Activated CD8-positive, alpha-beta memory T cell treated with anti-CD3 and anti-CD28 coated beads for 4 hours (primary cell): ENCODE measurements at places on chromosomes 16 and 17.

DNA sequence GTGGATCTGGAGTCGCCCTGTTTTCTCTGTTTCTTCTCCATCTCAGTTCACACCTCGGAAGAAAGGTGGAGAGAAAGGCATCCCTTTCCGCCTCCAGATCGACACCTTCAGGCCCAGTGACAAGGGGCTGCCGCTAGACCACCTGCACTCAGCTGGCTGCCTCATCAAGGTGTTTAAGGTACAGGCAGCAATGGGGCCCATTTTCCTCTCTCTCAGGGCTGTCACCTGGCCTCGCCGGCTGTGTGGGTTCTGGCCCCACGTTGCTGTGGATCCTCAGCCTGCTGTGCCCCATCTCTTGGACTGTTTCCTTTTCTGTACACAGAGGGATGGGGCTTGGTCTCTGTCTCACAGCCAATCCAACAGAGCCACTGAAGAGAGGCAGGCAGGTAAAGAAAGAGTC lies 17.4 kb upstream of the STAC2 start:
- DNase-seq, result no peak

GRCh38 chr17:79799538-79800324 lies 2.9 kb upstream of the CBX8 start:
- DNase-seq, result no peak

DNA sequence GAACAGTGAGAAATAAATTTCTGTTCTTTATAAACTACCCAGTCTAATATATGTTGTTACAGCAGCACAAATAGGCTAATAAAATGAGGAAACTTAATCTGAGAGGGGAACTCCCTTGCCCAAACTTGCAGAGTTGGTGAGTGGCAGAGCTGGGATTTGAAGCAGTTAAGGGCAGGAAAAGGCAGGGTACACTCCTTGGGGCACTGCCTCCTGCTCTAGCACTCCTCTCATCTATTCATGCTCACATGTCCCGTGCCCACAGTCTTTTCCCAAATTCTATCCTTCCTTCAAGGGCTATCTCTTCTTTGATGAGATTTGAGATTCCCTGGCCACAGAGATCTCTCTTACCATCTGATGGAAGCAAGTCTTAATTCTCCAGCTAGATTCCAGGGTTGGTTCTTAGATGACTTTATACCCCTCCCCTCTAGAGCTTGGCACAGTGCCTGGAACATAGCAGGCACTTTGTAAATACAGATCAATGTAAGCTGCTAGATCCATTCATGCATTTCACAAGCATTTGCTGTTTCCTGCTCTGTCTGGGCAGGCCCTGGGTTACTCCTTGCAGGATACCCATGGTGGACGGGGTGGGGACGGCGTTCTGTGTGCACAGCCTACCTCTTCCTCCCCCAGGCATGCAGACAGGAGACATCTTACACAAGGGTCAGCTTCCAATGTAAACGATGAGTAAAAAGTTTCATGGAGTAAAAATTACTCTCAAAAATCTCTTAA lies 39.2 kb upstream of the ABCC12 start:
- DNase-seq, result no peak

DNA sequence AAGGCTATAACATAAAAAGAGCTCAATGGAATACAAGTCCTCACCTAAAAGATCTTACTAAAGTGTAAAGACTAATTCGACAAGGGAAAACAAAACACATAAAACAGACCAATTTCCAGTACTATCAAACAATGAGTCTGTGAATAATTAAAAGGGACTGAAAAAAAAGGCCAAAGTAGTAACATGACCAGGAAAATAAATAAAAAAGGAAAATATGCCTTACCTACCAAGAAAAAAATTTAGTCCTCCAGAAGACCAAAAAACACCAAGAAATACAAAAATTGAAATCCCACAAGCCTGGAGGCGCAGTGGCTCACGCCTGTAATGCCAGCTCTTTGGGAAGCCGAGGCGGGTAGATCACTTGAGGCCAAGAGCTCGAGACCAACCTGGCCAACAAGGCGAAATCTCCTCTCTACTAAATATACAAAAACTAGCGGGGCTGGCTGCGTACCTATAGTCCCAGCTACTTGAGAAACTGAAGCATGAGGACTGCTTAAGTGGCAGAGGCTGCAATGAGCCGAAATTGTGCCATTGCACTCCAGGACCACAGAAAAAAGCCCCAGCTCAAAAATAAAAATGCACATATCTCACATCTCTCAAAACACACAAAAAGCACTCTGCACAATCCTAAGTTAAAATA lies 60.8 kb downstream of the TEX14 start:
- no peak for DNase-seq

GRCh38 chr17:33777674-33778073 lies 477.4 kb upstream of the CCL2 start:
- DNase-seq, result no peak

DNA sequence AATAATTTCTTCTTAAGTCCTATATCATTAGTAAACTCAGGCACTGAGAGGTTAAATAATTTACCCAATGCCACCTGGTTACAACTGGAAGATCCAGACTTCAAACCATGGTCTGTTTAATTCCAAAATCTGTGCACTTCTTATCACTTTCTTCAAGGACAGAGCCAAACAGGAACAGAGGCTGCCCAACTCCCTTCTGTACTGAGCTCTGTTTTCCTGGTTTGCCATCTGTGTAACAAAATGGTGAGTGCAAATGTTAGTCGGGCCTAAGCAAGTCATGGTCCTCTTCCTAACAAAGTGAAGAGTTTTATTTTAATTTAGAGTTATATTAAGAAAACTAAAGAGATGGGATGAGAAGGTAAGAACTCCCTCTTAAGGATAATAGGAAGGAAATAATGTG lies 80.6 kb upstream of the CCL2 start:
- DNase-seq, result no peak

GRCh38 chr16:12971241-12971640 lies 69.8 kb downstream of the SHISA9 start:
- DNase-seq, result no peak

DNA sequence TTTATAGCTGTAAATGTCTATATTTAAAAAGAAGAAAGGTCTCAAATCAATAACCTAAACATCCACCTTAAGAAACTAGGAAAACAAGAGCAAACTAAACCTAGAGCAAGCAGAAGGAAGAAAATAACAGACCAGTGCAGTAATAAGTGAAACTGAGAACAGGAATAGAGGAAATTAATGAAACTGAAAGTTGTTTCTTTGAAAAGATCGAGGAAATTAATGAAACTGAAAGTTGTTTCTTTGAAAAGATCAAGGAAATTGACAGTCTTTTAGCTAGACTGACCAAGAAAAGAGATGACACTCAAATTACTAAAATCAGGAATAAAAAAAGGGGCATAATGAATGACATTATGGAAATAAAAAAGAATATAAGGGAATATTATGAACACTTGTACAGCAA lies 46.4 kb downstream of the SLFN5 start:
- no peak for DNase-seq

GRCh38 chr16:66477028-66477515 lies 50.0 kb downstream of the BEAN1 start:
- no peak for DNase-seq

- DNase-seq, result no peak
Observed at GRCh38 chr17:50834429-50835300, 721 bp upstream of the WFIKKN2 start.

DNA sequence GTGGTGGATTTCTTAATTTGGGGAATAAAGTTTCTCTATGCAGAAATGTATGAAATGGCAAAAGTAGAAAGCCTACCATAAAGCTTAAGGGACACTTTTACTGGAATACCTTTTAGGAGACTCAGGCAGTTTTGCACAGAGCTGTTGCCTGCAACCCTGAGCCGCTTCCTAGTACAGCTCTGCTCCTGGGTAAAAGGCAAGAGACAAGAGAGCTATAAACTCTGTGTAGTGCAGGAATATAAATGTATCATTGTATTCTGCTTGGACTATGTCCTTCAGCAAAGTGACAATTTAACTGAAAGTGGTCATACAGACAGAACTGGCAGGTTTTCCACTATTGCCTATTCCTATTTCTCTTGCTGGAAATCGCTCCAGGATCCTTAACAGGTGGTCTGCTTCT lies 65.3 kb upstream of the MYOCD start:
- no peak for DNase-seq

GRCh38 chr17:81332914-81333528 lies 37.9 kb upstream of the SLC38A10 start:
- DNase-seq, result no peak

DNA sequence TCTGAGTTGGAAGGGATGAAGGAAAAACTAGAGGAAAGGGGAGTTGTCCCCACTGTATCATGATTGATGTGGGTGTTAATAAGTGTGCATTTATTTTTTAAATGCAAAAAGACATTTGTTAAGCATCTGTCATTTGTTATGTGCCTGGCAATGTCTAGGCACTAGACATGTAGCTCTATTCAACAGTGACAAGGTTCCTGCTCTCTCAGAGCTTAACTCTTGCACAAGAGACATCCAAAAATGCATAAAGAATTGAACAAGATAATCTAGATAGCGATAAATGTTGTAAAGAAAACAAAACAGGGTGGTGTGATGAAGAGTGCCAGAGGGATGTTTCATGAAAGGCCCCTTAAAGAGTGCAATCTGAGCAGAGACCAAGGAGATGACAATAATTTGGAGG lies 148.9 kb downstream of the TOX3 start:
- no peak for DNase-seq

DNA sequence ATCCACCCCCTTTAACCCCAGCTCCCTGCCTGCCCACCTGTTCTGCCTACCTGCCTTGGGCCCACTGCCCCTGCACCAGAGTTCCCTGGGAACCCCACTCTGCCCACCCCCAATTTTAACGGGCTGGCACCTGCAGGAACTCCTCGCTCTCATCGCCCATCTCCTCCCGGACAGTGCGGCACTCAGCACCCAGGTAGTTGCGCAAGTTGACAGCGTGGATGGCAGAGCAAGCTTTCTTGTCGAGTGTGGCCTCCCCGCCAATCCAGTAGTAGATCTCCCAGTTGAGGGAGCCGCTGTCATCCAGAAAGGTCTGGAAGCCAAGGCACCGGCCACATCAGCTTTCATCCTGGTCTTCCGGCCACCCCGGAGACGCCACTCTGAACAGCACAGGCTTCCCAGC lies 7.8 kb downstream of the FLII start:
- DNase-seq, result no peak

GRCh38 chr17:7839190-7839875 lies 5.3 kb downstream of the KDM6B start:
- DNase-seq, result no peak

- no peak for DNase-seq
Observed at GRCh38 chr17:57976594-57976993, 11.5 kb downstream of the VEZF1 start.

DNA sequence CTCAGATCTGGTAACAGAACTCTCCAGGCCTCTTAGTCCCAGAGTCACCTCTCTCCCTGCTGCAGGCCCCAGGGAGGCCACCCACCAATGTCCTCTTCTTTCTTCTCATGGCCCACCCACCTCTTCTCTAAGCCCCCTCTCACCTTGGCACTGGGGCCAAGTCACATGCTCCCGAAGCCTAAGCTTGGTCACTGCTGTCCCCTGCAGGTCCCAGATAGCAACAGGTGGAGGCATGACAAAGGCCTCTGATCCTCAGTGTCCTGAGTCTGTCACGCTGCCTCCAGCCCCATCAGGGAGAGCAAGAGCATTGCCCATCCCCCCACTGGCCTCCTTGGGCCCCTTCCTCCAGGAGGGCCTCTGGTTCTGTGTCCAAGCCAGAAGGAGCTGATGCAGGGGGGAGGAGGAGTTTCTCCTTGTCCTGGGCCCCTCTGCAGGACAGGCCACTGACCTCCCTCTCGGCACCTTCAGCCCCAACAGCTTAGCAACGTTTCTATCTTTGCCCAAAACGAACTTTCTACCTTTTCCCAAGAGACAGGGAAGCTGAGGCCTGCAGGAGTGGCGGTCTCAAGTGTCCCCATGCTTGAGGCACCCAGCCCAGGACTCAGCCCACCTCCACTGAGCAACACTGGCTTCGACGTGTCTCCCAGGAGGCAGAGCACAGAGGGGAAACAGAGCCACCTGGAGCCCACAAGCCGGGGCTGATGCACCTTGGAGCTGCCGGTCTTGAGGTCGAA lies 8.6 kb downstream of the P2RX1 start:
- no peak for DNase-seq

DNA sequence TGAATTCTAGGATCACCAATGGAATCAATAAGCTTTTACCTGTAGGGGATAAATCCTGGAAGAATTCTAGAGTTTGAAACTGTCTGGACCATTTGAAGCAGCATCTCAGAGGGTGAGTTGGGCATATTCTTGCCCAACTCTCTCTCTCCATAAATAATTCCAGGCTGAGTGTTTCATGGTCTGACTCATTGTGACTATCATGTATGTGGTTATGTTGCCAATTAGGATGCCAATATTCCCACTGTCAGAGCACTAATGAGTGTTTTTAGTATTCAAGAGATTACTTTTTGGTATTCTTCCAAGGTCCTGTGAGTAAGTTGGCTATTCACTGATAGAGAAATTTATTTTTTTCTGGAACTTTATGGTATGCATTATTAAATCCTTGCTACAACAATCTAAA lies 456.9 kb downstream of the TOX3 start:
- DNase-seq, result no peak

DNA sequence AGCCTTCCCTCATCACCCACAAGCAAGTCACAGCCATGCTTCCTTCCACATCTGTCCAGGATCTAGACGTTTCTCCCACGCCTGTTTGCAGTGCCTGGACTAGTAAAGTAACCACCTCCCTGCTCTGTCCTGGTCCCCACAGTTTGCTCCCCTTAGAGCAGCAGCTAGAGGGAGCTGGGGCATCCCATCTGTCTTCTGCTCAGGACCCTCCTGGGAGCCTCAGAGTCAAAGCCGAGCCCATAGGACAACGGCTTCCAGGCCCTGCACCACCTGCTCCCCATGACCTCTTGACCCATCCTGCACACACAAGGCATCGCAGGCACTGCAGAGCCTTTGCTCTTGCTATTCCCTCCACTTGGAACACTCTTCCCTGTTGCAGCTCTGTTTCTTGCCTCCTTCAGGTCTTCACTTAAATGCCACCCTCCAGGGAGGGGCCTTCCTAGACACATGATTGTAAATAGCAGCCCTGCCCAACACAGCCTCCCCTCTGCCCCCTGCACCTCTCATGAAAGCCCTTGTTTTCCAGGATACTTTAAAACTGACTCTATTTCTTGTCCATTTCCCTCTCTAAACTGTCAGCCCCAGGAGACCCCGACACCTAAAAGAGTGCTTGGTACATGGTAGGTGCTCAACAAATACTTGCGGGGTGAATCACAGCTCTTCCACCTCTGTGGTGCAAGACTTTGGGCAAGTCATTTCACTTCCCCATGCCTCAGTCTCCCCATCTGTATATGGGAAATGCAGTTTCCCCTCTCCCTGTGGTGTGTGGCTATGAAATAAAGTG lies 3.1 kb downstream of the NATD1 start:
- DNase-seq, result no peak

DNA sequence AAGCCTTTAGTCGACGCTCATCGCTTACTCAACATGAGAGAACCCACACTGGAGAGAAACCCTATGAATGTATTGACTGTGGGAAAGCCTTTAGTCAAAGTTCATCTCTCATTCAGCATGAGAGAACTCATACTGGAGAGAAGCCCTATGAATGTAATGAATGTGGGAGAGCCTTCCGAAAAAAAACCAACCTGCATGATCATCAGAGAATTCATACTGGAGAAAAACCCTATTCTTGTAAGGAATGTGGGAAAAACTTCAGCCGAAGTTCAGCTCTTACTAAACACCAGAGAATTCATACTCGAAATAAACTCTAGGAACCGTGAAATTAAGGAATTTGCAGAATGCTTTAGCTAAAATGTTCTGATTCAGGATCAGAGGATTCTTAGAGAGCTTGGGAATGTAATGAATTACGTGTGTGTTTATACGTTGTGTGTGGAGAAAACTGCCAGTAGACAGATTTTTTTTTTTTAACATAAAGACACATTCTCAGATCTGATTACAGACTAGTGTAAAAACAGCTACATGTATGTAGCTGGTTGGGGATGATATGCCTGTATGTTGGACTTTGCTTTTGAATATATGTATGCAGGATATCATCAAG lies 25.4 kb downstream of the ZFP90 start:
- DNase-seq, result no peak

GRCh38 chr16:2976673-2977072 lies 3.6 kb downstream of the PKMYT1 start:
- no peak for DNase-seq
